ENCODE measurements at places on chromosomes 6 and 20.

GRCh38 chr6:163529605-163530004 is 115.1 kb downstream of the QKI start:
- no peak for DNase-seq

GRCh38 chr6:42507195-42507594 is 55.5 kb upstream of the TRERF1 start:
- no peak for DNase-seq

DNA sequence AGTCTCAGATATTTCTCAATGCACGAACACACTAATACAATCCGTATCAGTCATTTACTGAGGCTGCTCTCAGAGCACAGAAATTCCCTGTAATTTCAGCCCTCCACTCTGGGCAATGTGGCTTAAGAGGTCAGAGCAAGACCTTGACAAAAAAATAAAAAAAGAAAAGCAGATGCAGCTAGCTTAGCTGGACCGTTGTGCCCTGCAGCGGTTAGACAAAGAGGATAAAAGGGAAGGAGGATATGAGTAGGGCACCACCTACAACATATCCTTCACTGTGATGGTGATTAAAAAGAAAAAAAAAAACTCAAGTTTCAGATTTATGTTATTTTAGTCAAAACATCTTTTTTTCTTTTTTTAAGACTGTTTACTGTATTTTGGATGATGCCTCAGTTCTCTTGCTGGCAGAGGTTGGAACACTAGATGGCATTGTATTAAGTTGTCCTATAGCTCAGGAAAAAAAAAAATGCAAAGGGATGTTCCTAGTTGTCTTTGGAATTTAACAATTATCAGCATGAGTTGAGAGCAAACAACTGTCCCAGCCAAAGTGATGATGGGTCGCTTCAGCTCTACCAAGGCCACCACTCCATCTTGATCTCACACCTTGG is 59.9 kb downstream of the ANKEF1 start:
- no peak for DNase-seq

DNA sequence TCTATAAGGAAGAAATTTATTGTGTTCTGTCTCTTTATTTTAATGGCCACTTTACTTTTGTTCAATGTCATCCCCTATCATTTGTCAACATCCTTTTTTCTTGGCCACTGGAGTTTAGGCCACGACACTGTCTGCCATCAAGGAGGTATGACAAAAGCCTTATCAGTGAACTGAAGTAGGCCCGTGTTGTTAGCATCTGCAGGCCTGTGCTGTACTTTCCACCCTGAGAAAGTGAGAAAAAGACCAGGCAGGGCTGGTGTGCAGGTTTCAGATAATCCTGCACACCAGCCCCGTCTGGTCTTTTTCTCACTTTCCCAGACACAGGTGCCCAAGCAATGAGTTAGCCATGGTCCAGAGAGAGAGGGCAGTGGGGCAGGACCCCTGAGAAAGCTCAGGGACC is 57.6 kb downstream of the GOPC start:
- DNase-seq: no peak

GRCh38 chr20:48986899-48987298 is 59.2 kb upstream of the CSE1L start:
- no peak for DNase-seq

- no peak for DNase-seq
Observed at GRCh38 chr20:50916257-50916656, 15.0 kb downstream of the ADNP start.

DNA sequence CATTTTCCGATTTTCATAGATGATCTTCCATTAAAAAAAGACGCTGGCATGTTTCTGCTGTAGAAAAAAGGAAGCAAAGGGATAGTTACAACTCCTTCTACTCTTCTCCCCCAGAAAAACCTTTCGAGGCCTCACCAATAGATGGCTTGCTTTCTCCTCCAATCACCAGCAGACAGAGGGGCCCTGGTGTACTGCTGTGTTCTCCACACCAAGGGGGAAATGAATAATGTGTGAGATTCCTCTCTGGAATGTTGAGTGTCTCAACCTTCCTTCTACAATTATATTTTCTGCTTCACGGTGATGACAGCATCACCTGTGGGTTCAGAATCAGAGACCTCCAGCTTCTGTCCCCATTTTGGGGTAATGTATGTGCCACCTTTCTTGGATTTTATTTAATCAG is 185.7 kb upstream of the FLRT3 start:
- DNase-seq: no peak

GRCh38 chr20:46060301-46060881 is 29.4 kb downstream of the NCOA5 start:
- DNase-seq: no peak
